Stimulated activated CD4-positive, alpha-beta T cell treated with anti-CD3 and anti-CD28 coated beads, Interleukin-1b, Interleukin-23, amount 100 ng/mL, for 48 hours (primary cell): ENCODE measurements at places on chromosomes 3 and 15.

DNA sequence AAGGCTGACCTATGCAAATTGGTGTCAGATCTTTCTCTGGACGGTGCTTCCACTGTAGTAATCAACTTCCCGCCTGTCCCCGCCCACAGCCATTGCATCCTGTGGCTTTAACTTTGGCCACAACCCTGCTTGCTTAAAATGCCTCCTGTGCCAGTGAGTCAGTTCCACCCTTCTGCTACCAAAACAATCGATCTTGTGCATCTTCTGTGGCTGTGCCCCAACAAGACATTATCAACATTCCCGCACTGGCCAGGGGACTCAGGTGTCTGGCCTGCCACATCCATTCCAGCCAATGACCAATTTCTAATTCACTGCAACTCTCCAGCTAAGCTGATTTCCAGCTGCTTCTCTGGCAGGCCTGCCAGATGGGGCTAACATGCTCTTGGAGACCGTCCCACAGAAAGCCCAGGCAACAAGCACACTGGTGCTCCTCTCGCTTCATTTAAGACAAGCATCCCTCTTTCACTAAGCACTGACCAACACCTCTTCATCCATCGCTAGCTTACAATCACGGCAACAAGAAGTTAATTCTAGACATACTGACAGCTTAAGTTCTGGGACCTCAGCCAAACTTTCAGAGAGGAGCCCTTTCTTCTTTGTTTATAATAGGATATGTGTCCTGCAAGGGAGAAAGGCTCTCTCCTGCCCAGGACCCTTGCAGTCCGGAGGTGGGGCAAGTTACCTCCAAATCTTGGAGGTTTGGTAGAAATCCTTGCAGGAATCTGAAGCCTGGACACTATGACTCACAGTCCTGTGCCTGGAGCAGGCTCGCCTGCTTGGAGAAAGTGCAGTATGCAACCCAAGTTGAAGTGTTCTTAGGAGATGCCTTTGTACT, 6.7 kb downstream of the CA12 start:
- DNase-seq = peak; percentile 49

GRCh38 chr3:101865751-101866509, 16.6 kb downstream of the NFKBIZ start:
- DNase-seq = no peak

GRCh38 chr15:55218056-55218455, 21.3 kb upstream of the RSL24D1 start:
- no peak for DNase-seq

- no peak for DNase-seq
Measured at GRCh38 chr3:13095408-13095937, 22.2 kb upstream of the IQSEC1 start.

DNA sequence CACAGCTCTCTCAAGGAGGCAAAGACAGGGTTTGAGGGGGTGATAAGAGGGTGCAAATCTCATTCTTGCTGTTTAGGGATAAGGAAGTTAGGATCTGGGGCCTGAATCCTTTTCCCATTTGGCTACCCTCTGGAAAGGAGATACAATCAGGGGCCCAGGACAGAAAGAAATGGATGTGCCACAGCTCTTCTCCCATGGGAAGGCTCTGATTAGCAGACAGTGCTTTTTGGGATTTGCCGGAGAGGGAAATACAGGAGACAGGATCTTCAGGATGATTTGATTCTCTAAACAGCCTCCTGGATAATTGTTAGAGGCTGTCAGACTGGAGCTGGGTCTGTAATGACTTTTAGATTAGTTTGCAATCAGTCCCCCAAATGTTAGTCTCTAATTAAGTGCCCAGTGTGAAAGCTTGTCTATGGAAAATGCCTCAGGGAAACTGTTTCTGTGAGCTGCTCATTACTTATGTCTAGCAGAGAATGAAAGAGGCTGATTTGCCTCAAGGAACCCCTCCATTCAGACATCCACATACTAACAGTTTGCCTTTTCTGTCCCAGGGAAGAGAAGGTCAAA, 67.6 kb downstream of the COL6A5 start:
- DNase-seq = no peak

GRCh38 chr15:85667491-85668424, 127.0 kb downstream of the KLHL25 start:
- DNase-seq = peak; percentile 67

GRCh38 chr3:129735638-129736037, 129.2 kb upstream of the PLXND1 start:
- no peak for DNase-seq

- no peak for DNase-seq
Measured at GRCh38 chr3:8777978-8778267, 8.5 kb upstream of the OXTR start.

GRCh38 chr15:66535056-66535455, 29.9 kb downstream of the ZWILCH start:
- no peak for DNase-seq

- no peak for DNase-seq
Measured at GRCh38 chr3:52722491-52722890, 16.6 kb downstream of the SPCS1 start.

DNA sequence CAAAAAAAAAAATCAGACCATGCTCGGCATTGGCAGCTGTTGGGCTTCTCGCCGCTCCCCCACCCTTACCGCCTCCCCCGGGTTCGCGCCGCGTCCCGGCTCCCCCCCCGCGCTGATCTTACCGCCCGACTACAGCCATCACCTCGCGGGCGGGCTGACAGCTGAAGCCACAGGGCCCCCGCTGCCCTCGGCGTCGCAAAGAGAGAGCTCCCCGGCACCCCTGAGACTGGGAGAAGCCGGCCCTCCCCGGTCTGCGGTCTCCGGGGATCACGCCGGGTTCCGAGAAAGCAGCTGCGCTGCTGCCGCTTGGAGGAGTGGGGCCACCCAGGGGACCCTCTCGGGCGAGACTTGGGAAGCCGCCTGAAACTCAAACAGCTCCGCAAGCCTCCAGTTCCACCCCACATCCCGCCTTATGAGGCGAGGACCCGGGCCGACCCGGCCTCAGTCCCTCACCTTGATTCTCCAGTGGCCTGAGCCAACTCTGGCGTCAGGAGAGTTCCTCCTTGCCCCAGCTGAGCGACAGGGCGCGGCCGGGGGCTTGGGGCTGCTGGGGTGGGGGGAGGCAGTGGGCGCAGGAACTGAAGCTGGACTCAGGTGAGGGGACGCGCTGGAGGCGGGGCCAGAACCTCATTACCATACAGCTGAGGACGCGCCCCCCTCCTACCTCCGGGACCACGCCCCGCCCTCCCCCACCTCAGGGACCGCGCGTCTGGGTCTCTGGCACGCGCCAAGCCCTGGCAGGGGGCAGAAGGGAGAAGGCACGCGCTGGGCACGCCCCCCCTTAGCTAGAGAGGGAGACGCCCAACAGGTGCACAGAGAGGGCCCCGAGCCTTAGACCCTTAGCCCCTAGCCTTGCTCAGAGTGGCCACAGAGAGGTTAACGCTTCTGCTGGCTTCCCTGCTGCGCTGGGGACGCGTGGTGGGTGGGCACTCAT, 1.0 kb upstream of the DLL4 start:
- no peak for DNase-seq

GRCh38 chr3:142931222-142931621, 32.3 kb downstream of the PAQR9 start:
- DNase-seq = peak; percentile 50

- no peak for DNase-seq
Measured at GRCh38 chr3:62065985-62066693, 307.2 kb downstream of the FEZF2 start.

- DNase-seq = no peak
Measured at GRCh38 chr15:53216036-53216435, 425.9 kb upstream of the ONECUT1 start.

DNA sequence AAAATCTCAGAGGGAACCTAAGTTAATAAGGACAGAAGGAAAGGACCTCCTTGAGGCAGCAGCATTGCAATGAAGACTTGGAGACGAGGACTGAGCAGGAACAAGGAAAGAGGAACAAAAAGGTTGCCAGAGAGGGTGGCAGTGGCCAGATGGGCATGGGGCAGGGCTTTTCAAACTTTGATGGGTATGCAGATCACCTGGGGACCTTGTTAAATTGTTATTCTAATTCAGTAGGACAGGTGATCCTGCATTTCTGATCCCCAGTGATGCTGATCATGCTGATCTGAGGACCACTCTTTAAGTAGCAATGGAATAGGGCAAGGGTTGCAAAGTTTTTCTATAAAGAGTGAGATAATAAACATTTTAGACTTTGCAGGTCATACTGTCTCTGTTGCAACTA, 11.1 kb downstream of the COL6A6 start:
- DNase-seq = no peak

GRCh38 chr3:116757315-116757714, 47.7 kb downstream of the TUSC7 start:
- no peak for DNase-seq

DNA sequence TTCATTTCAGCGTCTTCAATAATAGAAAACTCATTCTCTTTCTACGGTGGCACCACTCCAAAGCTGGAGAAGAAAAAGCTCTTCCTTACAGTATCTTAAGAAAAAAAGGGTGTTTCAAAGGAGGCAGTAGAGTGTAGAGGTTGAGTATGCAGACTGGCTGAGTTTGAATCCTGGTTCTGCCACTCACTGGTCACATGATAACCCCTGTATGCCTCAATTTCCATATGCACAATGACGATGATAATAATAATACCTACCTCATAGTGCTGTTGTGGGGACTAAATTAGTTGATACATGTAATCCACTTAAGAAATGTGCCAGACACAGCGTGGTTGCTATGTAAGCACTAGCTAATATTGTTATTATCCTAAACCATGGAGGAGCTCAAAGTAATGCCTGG, 4.5 kb downstream of the ANP32A start:
- DNase-seq = no peak

- no peak for DNase-seq
Measured at GRCh38 chr15:99307735-99308134, 56.5 kb downstream of the LRRC28 start.

DNA sequence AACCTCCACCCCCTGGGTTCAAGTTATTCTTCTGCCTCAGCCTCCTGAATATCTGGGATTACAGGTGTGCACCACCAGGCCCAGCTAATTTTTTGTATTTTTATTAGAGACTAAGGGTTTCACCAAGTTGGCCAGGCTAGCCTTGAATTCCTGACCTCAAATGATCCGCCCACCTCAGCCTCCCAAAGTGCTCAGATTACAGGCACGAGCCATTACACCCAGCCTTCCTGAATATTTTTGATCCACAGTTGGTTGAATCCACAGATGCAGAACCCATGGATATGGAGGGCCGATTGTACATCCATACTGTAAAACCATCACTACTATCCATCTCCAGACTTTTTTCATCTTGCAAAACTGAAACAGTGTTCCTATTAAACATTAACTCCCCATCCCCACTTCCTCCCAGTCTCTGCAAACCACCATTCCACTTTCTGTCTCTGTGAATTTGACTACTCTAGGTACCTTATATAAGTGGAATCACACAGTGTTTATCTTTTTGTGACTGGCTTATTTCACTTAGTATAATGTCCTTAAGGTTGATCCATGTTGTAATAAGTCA, 8.2 kb upstream of the TMEM62 start:
- DNase-seq = no peak

- no peak for DNase-seq
Measured at GRCh38 chr3:38614091-38614490, 35.4 kb downstream of the SCN5A start.

- DNase-seq = no peak
Measured at GRCh38 chr3:150602426-150603152, 532 bp upstream of the SELENOT start.
